Hematopoietic multipotent progenitor cell treated with erythropoietin and hydrocortisone succinate and interleukin-3 and kit ligand, for 17 days (in vitro differentiated cells): ENCODE measurements at places on chromosomes 5 and 9.

- no peak for DNase-seq
Measured at GRCh38 chr9:13369431-13369830, 89.9 kb upstream of the MPDZ start.

DNA sequence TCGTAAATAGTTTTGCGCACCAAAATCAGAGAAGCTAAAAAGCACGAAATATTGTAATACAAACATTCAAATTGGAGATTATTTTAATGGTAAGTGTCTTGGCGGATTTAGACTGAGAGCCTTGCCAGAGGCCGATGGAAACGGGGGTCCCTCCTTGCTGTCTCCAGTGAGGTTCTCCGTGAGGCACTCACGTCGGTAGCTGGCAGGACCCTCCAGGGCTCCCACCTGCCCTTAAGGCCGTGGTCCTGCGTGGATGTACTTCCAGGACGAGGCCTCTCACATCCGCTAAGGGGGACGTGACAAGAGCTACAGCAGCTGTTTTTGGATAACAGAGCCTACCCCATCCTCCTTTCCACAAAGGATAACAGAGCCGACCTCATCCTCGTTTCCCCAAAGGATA, 7.9 kb downstream of the NKD2 start:
- no peak for DNase-seq

DNA sequence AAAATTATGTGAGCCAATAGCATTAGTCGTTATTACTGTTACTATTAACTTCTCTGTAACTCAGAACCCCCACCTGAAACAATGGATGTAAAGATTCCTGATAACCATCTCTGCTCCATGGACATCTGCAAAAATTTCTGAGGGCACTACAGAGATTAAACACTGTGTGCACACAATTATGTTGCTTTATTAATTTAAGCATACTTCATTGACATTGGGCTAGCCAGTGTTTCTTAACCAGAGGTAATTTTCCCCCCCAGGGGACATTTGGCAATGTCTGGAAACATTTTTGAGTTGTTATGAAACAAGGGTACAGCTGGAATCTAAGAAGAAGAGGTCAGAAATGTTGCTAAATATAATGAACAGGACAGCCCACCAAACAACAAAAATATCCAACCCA, 19.3 kb downstream of the SLIT3 start:
- no peak for DNase-seq

DNA sequence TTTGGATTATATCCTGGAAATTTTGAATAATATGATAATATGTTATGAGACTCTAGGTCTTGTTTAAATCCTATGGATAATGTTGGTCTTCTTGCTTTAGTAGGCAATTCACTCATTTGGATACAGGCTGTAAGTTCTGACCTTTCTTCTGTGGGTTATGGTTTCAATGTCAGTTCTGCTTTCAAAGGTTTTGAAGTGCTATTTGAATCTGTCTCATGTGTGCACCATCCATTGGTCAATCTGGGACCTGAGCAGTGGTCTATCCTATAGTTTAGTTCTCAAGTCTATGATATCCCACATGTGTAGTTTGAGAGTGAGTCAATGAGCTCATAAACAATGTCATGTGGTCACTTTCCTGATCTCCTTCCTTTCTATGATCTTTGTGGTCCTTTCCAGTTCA, 94.4 kb downstream of the RMI1 start:
- no peak for DNase-seq

GRCh38 chr5:56421246-56422075, 188.3 kb upstream of the ANKRD55 start:
- DNase-seq = no peak

DNA sequence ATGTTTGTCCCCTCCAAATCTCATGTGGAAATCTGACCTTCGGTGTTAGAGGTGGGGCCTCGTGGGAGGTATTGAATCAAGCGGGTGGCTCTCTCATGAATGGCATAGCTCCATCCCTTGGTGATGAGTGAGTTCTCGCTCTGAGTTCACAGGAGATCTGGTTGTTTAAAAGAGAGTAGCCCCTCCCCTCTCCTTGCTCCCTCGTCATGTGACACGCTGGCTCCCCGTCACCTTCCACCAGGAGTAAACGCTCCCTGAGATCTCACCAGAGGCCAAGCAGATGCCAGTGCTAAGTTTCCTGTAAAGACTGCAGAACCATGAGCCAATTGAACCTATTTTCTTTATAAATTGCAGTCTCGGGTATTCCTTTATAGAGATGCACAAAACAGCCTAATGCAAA, 74.5 kb downstream of the RASEF start:
- no peak for DNase-seq

DNA sequence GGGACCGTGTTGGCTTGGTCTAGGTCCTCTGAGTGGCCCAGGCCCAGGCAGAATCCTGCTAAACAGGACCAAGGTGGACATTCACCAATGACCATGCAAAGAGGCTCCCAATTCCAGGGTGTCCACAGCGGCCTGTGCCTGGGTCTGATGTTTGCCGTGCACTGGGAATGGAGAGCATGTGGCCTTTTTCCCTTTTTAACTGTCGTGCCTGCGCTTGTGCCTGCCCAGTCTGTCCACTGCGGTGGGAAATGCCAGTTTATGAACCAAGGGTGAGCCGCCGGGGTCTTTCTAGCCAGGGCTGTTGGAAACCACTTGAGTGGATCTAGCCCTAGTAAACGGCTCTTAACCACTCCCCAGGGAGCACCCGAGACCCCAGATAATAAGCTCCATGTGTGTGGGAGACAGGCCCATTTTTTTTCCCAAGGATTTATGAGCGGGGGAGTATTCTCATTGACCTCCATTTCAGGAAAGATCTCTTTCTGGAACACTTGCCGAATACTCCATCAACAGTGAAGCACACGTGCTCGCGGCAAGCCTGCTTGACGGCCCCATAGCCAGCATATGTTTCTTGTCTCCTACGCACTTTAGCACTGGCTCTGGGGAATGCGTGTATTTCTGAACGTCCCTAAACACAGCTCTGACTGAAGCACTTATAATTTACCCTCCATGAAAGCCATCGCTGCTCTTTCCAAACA, 93.2 kb upstream of the PHYKPL start:
- DNase-seq = no peak

- peak; percentile 40 for DNase-seq
Measured at GRCh38 chr5:72951671-72952468, 4.0 kb upstream of the FCHO2 start.
